ENCODE measurements at places on chromosomes 11 and 22. TPM values are rescaled to one million over a fixed set of nuclear protein-coding genes. Genes with fewer than 3 reads are reported as not detected.

- DNase-seq = no peak
Observed at GRCh38 chr22:22935546-22936157, 48.0 kb downstream of the IGLL5 start.

GRCh38 chr11:100308202-100308601 lies 378.9 kb upstream of the ARHGAP42 start:
- no peak for DNase-seq

- DNase-seq = no peak
Observed at GRCh38 chr11:111474432-111474831, 37.8 kb downstream of the BTG4 start.

MS4A7 gene
- polyA plus RNA-seq = 6.9 TPM

TM7SF2 gene
- 3.6 TPM for polyA plus RNA-seq
